Activated T-helper 1 cell treated with Interleukin-2 at 50 U/mL for 16 hours (primary cell): ENCODE measurements at places on chromosomes 6 and 20.

- DNase-seq: no peak
Observed at GRCh38 chr6:4936681-4937041, 67.2 kb downstream of the RPP40 start.

DNA sequence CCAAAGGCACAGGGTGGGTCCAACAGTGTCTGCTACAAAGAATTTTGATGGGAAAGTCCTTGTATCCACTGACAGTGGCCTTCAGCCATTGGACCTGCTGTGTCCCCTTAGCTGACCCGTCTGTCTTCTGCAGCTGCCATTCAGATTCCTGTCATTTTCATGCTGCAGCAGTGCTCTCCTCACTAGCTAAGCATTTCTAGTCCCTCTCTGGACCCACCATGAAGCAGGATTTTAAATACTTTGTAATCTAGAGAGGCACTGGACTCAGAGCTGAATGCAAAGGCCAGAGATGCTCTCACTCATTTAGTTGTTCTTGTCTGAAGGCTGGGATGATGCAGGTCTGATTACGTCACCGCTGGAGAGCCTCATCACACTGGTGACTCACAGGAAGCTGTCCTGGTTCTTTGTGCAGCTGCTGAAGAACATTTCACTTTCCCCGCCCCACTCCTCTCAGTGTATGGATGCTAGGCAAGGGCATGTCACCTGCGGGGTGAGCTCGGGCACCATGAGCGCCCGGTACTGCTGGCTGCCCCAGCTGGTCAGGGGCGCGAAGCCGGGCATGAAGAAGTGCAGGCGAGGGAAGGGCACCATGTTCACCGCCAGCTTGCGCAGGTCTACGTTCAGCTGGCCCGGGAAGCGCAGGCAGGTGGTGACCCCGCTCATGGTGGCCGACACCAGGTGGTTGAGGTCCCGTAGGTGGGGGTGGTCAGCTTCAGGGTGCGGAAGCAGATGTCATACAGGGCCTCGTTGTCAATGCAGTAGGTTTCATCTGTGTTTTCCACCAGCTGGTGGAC lies 19.4 kb upstream of the TUBB2A start:
- DNase-seq: no peak

DNA sequence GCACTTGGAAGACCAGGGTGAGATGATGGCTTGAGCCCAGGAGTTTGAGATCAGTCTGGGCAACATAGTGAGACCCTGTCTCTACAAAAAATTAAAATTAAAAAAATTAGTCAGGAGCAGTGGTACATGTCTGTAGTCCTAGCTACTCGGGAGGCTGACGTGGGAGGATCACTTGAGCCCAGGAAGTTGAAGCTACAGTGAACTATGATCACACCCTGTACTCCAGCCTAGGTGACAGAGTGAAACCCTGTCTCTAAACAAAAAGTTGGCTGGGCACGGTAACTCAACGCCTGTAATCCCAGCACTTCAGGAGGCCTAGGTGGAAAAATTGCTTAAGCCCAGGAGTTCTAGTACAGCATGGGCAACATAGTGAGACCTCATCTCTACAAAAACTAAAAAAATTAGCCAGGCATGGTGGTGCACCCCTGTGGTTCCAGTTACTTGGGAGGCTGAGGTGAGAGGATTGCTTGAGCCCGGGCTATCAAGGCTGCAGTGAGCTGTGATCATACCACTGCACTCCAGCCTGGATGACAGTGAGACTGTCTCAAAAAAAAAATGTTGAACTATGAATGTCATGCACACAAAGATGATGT lies 60.8 kb upstream of the MYL9 start:
- DNase-seq: no peak

DNA sequence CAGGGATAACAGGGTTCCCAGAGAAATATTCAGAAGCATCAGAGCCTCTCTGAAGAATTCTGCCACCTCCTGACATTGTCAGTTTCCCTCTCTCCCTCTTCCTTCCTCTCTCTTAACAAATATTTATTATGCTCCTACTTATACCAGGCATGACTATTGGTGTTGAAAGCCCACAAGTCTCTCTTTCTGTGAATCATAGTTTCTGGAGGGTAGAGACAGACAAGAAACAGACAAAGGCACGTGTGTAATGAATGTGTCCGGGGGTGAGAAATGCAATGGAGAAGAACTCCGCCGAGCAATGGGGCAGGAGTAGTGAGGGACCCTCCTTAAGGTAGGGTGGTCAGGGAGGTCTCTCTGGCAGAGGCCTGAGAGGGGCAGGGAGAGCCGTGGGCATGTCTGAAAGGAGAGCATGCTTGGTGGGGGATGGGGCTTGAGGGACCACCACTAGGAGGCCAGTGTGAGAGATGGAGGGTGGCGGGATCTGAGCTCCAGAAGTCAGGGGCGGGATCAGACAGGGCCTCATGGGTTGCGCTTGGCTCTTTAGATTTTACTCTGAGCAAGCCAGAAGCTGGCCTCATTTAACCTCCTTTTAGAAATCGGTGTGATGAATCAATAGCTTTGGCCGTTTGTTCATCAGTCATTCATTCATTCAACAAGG lies 57.3 kb downstream of the EYA2 start:
- no peak for DNase-seq

GRCh38 chr6:72944660-72945059 lies 280.6 kb downstream of the KHDC1L start:
- DNase-seq: no peak

GRCh38 chr6:10385524-10386132 lies 29.2 kb downstream of the TFAP2A start:
- no peak for DNase-seq

DNA sequence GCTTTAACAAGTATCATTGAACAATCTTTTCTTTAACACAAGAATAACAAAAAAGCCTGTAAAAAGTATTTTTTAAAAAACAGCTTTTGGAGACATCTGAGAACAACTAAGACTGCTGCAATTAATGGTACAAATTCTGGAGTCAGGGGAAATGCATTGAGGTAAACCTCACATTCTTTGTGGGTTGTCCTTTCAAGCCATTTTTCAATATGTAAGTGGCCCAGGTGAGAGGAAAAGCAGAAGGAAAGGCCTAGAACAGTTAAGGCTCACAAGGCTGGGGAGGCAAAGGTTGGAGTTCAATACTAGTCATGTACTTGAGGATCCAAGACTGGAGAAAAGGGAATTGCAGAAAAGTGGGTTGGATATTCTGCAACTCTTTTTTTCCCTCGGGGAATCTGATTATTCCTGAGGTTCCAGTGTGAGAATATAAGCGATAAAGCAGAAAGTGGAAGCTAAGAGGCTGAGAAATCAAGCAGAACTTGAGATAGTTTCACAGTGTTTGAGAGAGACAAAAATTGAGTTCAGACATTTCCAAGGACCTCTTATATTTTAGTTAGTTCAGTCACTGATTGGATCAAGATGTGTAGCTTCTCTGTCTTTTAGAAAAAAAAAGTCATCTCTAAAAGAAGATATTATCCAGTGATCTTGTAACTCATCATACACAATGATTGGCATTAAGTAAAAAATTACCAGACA lies 25.0 kb upstream of the TXLNB start:
- DNase-seq: no peak

GRCh38 chr6:95515975-95516374 lies 61.4 kb upstream of the MANEA start:
- no peak for DNase-seq

DNA sequence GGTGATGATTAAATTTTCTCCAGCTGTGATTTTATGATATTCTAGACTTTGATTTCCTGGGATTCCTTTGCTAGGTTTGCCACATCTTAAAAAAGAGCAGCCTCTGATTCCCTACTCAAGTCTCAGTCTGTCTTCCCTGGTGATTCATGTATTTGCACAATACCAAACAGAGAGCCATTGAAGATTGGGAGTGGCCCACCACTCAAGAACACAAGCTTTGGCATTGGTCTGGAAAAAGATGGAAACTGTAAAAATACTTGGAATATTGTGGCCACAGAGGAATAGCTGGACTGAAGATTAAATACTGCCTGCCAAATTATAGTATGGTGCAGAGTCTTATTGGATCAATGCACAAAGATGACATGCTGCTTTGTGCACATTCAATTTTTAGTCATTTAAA lies 32.9 kb downstream of the PTCHD4 start:
- DNase-seq: no peak

DNA sequence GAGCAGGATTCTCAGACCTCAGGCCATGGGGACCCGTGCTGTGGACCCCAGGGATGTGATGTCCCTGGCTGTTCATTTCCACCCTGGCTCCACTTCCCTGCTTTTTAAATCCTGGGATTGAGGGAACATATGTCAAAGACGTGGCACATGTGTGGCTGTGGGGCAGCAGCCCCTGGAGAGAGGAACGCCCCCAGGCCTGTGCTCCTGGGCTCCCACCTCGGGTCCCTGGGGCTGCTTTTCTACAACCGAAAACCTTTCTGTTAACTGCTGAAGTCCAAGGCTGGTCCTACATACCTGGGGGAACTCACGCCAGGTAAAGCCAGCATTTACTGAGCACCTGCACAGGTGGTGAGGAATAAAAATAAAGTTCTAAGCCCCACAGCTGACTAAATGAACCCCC lies 102.3 kb upstream of the FRMD1 start:
- DNase-seq: no peak

DNA sequence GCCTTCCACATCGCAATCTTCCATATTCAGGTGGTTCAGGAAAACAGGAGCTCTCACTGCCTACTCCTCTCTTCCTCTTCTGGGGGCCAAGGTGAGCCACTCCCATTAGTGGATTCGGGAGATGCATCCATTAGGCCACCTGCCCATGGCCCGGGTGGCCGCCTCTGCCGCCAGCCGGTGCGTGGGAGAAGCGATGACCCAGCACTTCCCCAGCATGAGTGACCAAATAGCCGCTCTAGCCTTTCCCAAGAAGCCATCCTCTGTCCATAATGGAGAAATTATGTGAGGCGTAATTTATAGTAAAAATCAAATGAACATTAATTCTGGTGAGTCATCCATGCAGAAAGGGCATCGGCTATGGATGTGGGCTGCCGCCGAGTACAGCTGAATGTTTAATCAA lies 39.4 kb downstream of the GNAS-AS1 start:
- no peak for DNase-seq

DNA sequence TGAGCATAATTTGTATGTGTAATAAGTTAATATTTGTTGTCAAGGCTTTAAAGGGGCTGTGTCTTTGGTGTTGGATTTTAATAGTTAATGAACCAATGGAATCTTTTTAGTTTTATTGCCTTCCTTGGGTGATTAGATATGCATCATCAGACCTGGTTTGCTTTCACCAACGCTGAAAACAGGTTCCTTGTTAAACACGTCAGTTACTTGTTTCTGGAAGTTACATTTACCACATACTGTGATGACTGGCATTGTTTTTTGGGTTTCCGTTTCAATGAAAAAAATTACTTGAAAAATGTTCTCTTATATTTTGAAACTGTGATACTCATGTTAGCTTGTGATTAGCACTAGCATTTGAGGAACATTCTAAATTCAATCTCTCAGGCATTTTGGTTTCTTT lies 58.6 kb upstream of the RNF144B start:
- DNase-seq: no peak

DNA sequence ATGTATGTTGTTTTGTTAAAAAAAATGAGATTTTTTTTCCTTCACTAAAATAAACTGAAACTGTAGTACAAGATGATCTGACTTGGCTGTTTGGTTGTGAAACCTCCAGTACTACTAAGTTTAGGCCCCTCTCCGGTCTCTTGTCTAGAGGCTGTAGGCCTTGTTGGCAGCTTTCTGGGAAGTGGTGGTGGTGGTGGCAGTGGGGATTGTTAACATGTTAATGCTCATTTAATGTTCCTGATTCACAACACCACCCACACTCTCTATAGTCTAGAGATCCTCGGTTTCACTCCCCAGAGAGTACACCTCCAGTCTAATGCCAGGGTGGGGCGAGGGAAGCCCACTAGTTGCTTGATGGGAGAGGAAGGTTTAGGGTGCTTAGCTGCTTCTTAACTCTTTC lies 24.1 kb downstream of the STK4 start:
- no peak for DNase-seq

DNA sequence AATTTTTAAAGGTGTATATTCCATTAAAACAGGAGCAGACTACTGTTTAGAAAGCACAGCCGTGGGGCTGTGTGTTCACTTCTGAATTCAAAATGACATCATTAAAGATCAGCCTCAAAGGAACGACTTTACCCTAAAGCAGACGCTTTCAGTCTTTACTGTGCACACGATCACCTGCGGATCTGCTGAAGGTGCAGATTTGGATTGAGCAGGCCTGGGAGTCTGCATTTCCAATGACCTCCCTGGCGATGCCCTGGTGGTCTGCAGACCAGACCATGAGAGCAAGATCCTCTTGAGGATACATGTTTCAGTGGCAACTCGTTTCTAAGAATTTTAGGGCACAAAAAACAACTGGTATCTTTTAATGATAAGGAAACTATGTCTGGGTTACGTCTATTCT lies 27.2 kb downstream of the TXNDC5 start:
- DNase-seq: no peak

DNA sequence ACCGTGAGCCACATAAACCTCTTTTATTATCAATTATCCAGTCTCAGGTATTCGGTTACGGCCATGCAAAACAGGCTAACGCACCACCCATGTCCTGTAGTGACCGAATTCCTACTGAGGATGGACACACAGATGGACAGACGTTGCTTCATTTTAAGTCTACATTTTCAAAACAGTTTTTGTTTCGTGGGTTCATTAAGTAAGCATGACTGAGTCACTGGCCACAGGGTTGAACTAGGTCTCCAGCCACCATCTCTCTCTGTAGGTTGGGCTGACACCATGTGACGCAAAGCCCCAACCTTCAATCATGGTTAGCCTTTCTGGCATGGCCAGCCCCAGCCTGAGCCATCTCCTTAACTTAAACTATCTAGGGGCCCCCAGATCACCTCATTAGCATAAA lies 110.0 kb upstream of the SLC22A23 start:
- DNase-seq: no peak

GRCh38 chr20:50333812-50334211 lies 143.2 kb downstream of the CEBPB start:
- no peak for DNase-seq

GRCh38 chr20:63736893-63737694 lies 630 bp downstream of the LIME1 start:
- DNase-seq: peak; percentile 52
